Stimulated activated CD4-positive, alpha-beta T cell treated with anti-CD3 and anti-CD28 coated beads, Interleukin-12 subunit alpha, Interleukin-12 subunit beta, amount 100 ng/mL, for 48 hours (primary cell): ENCODE measurements at places on chromosomes 3 and 15.

GRCh38 chr15:93417631-93418030 lies 328.6 kb upstream of the RGMA start:
- DNase-seq = no peak

GRCh38 chr15:25886498-25887140 lies 23.5 kb upstream of the ATP10A start:
- no peak for DNase-seq

GRCh38 chr15:92921215-92922131 lies 21.3 kb downstream of the CHD2 start:
- DNase-seq = no peak

GRCh38 chr3:154244644-154245043 lies 79.6 kb downstream of the DHX36 start:
- no peak for DNase-seq

- DNase-seq = no peak
Measured at GRCh38 chr3:126258670-126259069, 78.3 kb upstream of the ALDH1L1 start.

DNA sequence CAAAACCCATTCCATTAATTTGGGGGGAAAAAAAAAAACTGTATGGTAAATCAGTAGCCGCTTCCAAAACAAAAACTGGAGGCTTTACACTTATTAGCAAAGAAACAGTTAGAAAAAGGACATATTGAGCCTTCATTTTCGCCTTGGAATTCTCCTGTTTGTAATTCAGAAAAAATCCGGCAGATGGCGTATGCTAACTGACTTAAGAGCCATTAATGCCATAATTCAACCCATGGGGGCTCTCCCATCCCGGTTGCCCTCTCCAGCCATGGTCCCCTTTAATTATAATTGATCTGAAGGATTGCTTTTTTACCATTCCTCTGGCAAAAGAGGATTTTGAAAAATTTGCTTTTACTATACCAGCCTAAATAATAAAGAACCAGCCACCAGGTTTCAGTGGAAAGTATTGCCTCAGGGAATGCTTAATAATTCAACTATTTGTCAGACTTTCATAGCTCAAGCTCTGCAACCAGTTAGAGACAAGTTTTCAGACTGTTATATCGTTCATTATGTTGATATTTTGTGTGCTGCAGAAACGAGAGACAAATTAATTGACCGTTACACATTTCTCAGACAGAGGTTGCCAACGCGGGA lies 9.4 kb upstream of the RPL24 start:
- peak; percentile 83 for DNase-seq

- no peak for DNase-seq
Measured at GRCh38 chr15:92101708-92102394, 248.3 kb downstream of the SLCO3A1 start.

GRCh38 chr3:128413413-128414205 lies 53.1 kb downstream of the DNAJB8 start:
- no peak for DNase-seq

GRCh38 chr15:27480141-27480530 lies 509.2 kb downstream of the GABRG3 start:
- no peak for DNase-seq

DNA sequence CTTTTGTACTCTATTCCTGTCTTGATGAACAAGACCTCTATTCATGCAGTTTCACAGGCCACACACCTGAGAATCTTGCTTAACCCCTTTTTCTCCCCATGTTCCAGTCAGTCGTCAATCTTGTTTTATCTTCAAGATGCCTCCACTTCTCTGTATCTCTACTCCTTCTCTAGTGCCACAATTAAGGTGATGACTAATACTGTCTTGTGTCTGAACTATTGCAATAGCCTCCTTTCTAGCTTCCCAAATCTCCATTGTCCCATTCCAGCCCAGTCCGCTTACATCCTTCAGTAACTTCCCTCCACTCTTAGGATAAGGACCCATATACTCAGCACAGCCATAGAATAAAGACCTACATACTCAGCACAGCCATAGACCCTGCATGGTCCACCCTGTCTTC lies 24.7 kb downstream of the CHST14 start:
- DNase-seq = no peak

DNA sequence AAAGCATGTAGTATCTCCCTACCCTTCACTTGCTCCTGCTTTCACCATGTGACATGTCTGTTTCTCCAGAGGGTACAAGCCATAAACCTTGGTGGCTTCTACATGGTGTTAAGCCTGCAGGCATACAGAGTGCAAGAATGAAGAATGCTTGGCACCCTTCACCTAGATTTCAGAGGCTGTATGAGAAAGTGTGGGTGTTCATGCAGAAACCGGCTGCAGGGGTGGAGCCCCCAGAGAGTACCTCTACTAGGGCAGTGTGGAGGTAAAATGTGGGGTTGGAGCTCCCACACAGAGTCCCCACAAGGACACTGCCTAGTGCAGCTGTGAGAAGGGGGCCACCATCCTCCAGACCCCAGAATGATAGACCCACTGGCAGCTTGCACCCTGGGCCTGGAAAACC lies 32.2 kb downstream of the SLC15A2 start:
- no peak for DNase-seq

- DNase-seq = no peak
Measured at GRCh38 chr3:98058244-98058960, 23.3 kb upstream of the GABRR3 start.

DNA sequence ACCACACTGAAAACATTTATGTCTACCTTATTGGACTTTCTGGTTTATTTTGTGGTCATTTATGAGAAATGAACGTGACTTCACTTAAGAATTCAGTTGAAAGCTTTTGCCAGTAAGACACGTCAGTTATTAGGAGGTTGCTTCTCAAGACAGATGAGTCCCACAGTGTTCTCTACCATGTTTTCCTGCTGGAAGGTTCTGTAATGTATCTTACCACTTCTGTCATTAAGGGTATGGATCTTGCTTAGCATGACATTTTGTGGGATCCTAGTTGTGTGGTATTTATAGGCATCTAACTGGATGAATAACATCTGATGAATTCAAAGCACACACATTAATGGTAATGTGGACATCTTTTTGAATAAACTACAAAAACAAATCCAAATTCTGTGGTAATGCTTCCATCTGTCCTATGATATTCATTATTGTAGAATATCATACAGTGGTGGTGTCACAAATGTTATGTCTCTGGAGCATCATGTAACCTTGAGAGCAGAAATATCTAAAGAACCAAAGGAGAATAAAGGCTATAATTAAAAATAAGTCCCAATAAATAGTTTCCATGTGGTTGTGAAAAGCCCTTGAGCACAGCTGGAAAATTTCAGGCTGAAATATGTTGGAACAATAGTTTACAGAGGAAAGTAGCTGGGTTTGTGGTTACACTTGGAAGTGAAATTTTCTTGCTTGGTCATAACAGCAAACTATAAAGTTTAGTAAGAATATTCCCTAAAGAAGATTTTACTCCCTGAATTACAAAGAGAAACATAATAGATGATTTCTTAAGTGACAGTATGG lies 61.5 kb downstream of the C3orf38 start:
- DNase-seq = no peak

- DNase-seq = no peak
Measured at GRCh38 chr3:11713171-11713570, 69.5 kb upstream of the VGLL4 start.
